CD4-positive, alpha-beta T cell (primary cell): ENCODE measurements at places on chromosomes 6 and 20.

DNA sequence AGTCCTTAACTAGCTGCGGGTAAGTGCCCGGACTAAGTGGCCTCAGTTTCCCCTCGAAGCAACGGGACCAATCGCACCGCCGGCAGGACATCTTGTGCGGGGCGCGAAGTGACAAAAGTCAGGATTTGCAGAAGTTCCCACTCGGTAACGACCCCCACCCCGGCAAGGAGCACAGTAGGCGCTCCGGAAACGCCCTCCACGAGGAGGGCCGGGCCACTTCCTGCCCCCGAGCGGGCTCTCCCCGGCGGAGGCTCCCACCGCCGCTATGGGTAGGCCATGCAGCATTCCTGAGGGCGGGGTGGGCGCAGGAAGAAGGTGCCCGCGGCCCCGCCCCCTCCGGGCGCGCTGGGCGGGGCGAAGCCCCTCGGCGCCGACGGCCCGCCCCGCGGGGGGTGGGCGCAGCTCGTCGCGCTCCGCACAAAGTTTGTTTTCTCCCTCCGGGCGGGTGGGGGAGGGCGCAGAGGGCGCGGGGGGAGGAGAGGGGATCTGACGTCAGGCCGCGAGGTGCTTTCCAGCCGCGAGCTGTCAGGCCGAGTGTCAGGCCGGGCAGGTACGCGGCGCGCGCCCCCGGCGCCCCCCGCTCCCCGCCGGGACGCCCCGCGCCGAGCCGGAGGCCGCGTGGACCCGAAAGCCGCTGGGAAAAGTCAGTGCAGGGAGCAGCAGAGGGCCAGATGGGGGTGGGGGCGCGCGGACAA is at the start of gene TGIF2:
TSS of gene TGIF2 (plus strand) at position 495 of the 695 bp plus-strand sequence. CDS start 5,178 bp downstream, outside the sequence.
- DNase-seq: peak; percentile 88

DNA sequence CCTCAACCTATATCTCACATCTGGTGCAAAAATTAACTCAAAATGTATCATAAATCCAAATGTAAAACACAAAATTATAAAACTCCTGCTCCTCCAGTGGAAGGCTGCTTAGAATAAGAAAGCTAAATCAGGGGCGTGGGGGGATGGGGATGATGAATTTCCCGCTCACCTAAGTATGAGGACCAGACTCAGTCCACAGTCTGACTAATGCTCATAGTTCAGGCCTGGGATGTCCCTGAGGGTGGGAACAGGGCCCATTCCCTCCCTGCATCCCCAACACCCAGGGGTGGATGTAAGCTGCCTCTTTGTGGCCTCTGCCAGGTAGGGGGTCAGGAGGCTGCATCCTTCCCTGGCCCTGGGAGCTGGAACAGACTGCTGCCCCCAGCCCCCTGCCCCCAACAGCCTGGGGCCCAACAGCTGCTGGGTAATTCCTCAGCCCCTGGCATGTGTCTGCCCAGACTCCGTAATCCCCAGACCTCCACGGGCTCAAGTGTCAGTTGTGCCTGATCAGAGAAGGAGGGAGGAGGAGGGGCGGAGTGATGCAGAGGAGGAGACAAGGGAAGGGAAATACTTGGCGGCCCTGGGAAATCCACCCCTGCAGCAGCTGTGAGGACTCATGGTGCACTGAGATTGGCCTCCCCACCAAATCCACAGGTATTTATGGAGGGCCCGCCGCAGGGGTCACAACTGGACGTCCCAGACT is 224.5 kb downstream of the PREX1 start:
- no peak for DNase-seq

GRCh38 chr6:14670806-14671205 is 553.2 kb downstream of the CD83 start:
- no peak for DNase-seq

DNA sequence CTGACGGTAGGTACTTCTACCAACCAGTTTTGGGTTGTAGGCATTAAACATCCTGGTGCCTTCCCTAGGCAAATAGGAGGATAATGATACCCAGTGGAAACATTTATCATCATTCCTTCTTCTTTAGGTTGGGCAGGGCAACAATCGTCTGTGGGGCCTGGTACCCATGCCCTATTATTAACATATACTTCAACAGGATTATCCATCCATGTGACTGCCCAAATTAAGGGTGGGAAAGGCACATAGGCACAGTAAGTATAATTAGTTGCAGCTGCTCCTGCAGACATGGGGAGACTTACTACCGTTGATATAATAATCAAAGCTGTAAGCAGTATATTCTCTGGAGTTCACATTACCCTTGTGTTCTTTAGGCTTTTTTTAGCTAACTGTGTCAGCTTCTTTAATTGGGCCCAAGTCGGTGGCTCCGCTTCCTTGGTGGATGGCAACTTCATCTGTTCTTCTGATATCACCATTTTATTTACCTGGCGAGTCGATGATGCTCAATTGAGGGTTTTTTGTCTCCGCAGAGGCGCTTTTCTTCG is 16.8 kb downstream of the RPL7L1 start:
- no peak for DNase-seq

GRCh38 chr6:161369339-161369738 is 95.5 kb upstream of the AGPAT4 start:
- DNase-seq: no peak

- DNase-seq: no peak
These were observed 51.2 kb downstream of the TP53INP2 start for GRCh38 chr20:34755367-34755766.

GRCh38 chr6:152160346-152160745 is 352.9 kb downstream of the ESR1 start:
- no peak for DNase-seq

- no peak for DNase-seq
These were observed 530 bp downstream of the TDP2 start for GRCh38 chr6:24666097-24666640.

DNA sequence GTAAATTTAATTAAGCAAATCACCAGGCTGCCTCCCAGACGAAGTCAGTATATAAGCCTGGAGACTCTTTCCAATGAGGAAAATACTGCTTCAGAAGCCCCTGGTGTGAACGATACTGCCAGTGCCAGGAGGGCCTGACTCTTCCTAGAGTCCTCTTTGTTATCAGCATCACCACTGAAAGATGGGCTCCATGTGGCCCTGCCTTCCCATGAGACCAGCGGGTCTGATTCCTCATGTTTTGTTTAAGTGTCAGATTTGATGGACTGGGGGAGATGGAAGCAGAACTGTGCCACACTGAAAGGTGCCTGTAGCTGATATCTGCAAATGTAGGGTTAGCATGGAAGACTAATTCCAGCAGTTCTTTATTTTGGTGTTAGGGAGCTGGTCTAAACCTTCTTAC is 7.9 kb downstream of the NQO2 start:
- no peak for DNase-seq

- peak; percentile 23 for DNase-seq
These were observed 5.5 kb downstream of the MICAL1 start for GRCh38 chr6:109449795-109450673.

DNA sequence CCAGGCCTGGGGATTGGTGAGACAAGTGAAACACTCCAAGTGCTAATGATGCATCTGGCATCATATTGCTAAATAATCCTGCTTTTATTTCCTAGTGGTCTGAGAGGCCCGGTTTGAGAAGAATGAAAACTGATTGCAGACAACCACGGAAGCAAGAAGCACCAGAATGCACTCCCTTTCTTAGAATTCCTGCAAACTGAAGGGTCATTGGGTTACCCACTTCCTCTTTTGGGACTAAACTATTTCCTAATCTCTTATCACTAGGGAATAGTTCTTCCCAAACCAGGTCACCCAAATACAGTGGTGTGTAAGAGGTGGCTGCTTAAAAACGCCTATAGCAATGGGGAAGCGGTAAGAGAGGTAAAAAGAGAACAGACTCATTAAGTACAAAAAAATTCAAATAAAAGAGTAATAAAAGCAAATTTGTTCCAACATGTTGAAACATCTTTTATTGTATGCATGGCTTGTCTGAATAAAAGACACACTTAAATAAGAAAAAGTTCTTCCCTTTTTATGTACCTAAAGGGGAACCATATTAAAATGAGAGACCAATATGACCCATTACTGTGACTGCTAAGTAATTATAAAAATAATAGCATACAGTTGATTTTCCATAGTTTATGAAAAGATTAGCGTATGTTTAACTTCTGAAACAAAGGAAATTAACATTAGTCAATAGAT is 125.8 kb downstream of the MYB start:
- no peak for DNase-seq

- DNase-seq: no peak
These were observed 9.1 kb downstream of the HIVEP2 start for GRCh38 chr6:142935553-142936517.

- no peak for DNase-seq
These were observed 109.8 kb downstream of the UBE3D start for GRCh38 chr6:82955841-82956240.

GRCh38 chr6:132198040-132198439 is 203.2 kb downstream of the MOXD1 start:
- DNase-seq: no peak

GRCh38 chr6:20907486-20908071 is 373.3 kb downstream of the CDKAL1 start:
- DNase-seq: no peak

DNA sequence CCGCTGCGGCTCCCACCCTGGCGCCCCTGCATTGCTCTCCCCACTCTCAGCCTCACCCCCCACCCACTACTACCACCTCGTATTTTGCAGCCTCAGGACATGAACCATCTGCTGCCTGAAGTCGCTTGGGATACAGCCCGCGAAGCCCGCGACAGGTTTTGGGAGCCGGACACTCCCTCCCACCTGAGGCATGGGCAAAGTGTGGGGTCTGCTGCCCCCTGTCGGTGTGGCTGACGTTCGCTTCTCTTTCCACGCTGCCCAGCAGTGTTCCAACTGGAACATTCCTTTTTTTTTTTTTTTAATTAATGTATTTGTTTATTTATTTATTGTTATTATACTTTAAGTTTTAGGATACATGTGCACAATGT is 15.3 kb upstream of the LPA start:
- no peak for DNase-seq

DNA sequence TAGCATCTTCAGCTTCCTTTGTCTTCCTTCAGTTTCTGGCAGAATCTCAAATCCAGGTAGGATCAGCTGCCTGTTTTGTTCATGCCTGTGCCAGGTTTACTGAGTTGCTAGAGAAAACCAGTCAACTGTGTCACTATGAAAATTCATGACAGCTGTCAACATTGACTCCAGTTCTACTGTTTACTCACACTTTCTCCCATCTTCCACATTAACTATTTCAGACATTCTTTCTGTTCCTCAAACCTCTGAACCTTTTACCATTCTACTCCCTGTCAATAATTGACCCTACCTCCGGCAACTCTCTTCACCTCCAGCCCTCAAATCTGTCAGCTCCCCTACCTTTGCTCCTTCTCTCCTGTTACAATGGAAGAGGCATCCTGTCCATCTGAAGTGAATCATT is 8.5 kb downstream of the ENPP4 start:
- no peak for DNase-seq

DNA sequence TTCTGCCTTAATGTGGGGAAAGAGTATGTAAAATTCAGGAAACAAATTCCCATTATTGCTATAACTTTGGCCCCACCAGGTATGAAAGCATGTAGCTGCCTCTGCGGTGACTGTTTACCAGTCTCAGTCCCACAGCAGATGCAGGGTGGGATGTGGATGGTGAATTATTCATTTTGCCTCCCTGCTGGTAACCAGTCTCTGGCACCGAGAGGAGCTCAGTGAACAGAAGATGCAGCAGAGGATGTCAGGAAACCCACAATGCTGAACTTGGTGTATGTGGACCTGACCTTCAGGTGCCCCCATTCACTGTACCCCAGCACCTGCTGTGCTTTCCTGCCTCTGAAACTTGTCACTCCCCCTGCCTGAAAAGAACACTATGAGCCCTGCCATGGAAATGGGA is 8.8 kb upstream of the METTL24 start:
- DNase-seq: no peak

GRCh38 chr6:168091381-168092264 is 12.6 kb upstream of the FRMD1 start:
- no peak for DNase-seq

DNA sequence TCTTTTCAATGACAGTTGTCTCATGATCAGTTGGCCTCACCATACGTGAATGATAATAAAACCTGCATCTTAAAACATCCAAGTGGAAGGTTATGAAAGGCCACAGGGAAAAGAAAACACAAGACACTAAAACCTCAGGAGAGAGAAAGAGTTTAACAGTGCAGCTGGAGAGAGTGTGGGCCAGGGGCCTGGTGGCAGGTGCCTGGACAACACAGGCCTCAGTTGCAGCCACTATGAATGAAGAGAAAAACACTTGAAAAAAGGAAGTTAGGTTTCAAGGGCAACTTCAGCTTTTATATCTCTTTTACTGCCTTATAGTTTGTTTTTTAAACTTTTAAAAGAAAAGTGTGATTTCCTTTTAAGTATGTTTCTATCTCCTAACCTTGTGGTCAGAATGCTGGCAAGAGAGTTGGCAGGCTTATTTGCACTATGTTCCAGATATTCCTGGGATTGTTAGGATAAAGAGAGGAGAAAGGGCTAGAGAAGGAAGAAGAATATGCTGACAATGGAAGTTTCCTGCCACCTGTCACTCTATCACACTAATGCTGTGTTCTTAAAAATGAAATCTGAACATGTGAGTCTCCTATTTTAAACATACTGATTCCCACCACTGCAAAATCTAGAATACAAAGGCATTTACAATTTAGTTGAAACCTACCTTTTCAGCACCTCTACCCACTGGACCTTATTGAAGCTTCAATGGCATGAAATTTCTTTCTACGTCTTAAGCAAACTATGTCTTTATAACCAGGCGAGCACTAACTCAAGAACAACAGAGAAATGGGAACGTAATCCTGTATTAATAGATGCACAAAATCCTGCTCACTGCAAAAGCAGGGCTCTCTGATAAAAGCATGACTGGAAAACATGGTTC is 222.4 kb downstream of the CD83 start:
- no peak for DNase-seq

GRCh38 chr6:2404211-2404929 is 159.0 kb upstream of the GMDS start:
- DNase-seq: no peak

DNA sequence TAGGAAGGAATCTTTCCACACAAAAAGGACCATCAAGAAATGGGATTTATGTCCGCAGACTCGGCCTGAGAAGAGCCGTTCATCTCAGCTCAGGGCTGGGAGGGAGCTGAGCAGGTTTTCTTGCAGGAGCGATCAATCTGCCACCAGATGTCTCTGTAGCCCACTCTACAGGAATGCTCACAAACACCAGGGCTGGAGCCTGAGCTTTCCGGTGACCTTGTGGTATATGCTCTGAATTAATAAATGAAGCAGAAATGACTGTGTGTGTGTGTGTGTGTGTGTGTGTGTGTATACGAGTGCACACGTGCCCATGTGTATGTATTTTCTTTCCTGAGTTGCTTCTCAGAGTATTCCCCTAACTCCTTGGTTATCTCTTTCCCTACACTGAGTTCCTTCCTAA is 12.0 kb downstream of the CD83 start:
- DNase-seq: peak; percentile 63
